Tibial nerve (tissue), 4 donors: ENCODE measurements at places on chromosomes 2 and 18. TPM values are rescaled to one million over a fixed set of nuclear protein-coding genes. Genes with fewer than 3 reads are reported as not detected.

The CERKL gene
- total RNA-seq: not detected

The SH2D6 gene
- not detected for total RNA-seq

The CCDC148 gene
- 0.30 TPM for total RNA-seq

The LHCGR gene
- total RNA-seq: 10.5 TPM

The PSMD1 gene
- total RNA-seq: 63.3 TPM

DNA sequence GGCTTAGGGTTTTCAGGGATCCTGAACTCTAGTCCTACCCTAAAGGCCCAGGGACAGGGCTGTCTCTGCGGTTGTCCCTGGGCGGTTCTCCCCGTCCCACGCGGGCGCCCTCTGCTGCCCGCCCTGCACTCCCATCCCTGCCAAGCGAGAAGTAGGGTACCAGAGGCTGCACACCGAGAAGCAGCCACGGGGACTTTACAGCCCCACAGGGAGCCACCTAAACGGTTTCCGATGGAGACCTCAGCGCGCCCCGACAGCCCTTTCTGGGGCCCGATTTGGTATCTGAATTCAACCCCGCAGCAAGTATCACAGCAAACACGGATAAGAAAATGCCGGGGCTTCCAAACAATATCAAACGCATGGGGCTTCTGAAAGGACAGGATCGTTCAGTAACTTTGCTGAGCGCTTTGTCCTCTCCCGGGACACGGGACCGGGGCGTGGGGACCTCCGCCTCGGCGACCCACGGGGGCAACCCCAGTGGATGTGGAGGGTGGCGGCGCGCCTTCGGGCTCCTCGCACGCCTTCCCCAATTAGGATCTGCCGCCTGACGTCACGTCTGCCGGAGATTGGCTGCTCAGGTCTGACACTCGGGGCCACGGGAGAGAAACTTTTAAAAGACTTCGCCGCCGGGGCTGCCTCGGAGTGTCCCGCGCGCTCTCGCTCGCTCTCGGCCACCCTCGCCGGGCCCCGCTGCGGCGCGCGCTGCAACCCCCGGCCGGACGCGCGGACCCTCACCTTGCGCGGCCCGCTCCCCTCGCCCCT lies at the start of gene LTBP1:
TSS of gene LTBP1 (plus strand) at position 640 of the 762 bp plus-strand sequence. CDS start 372 bp downstream, outside the sequence.
- DNase-seq: peak; percentile 35
- H3K4me3 ChIP-seq: peak within 1 kb of the TSS; percentile 60
- H3K27me3 ChIP-seq: no peaks in the 10 kb centered on the region
- H3K27ac ChIP-seq: peak within 1 kb of the TSS; percentile 71

GRCh38 chr2:190791347-190791975 lies 89.2 kb upstream of the GLS start:
- peak; percentile 28 for DNase-seq
- H3K4me3 ChIP-seq: no peak overlapping the region
- no peaks in the 10 kb centered on the region for H3K4me1 ChIP-seq
- H3K36me3 ChIP-seq: no peaks in the 10 kb centered on the region
- H3K27ac ChIP-seq: peak overlapping the region; percentile 39

DNA sequence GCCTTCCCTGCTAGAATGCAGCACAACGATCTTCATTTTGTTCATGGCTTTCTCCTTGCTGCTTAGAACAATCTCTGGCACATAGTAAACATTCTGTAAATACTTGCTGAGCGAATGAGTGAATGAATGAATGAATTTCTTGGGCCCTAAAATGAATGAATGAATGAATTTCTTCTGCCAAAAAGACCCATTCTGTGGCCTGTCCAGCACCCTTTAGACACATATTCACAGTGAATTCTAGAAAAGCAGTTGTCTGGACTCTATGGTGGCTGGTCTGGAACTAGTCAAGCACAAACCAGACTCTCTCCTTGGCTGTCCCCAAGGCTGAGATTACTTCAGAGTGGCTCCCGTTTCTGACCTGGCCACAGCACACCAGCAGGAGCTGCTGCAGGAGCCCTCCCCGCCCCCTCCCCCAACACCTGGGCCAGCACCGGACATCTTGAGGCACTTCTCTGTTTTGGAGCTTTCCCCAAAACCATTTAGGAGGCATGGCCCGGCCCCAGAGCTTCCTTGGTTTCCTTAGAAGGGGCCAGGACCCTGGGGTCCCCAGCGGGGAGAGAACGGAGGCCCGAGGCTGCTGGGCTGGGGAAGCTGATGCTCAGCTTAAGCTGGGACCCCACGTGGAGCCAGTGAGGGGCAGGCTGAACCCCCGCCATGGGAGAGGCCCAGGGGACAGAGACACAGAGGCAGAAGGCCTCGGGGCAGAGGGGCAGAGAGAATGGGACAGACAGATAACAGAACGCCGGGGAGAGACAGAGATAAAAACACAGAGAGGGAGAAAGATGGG lies 159.0 kb downstream of the ZFP36L2 start:
- H3K27ac ChIP-seq: peak overlapping the region; percentile 63
- H3K27me3 ChIP-seq: no peaks in the 10 kb centered on the region
- peaks cover 42% of the 10 kb centered on the region for H3K4me1 ChIP-seq
- H3K36me3 ChIP-seq: no peaks in the 10 kb centered on the region
- H3K4me3 ChIP-seq: no peak overlapping the region
- DNase-seq: no peak

DNA sequence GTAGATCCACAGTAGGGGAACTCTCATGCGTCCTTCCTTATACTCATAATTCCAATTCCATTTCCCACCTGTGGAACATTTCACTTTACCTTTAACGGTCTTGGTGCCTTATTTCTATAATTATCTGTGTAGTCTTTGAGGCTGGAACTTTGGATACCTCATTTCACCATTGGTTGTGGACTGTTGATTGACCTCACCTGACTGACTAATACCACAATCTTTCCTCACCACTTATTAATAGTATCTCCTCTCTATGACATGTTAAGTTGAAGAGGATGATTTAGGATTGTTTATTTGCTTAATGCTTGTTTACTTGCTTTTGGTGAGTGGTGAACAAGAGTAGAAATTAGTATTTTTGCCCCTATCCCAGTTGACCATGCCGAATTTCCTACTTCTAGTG lies 50.0 kb downstream of the R3HDM1 start:
- no peak for DNase-seq
- no peaks in the 10 kb centered on the region for H3K36me3 ChIP-seq
- H3K27ac ChIP-seq: no peak overlapping the region
- no peak overlapping the region for H3K4me3 ChIP-seq

DNA sequence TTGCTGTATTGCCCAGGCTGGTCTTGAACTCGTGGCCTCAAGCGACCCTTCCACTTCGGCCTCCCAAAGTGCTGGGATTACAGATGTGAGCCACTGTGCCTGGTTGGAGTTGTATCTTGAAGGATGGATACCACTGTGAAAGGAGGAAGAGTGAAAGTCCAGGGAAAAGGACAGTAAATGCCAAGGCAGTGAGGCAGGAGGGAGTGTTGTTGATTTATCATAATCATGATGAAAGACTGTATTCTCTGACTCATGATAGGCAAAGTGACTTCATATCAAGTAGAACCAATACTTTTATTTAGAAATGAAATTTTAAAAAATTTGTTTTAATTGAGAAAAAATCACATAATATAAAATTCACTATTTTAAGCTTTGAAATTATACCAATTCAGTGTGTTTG lies 162.3 kb downstream of the ARHGAP28 start:
- H3K4me3 ChIP-seq: no peak overlapping the region
- no peaks in the 10 kb centered on the region for H3K27me3 ChIP-seq
- no peak overlapping the region for H3K27ac ChIP-seq
- H3K36me3 ChIP-seq: no peaks in the 10 kb centered on the region
- no peaks in the 10 kb centered on the region for H3K4me1 ChIP-seq
- no peak for DNase-seq

GRCh38 chr2:239355724-239356123 lies 45.1 kb downstream of the HDAC4 start:
- H3K4me3 ChIP-seq: no peak overlapping the region
- H3K27ac ChIP-seq: no peak overlapping the region
- no peaks in the 10 kb centered on the region for H3K36me3 ChIP-seq
- no peaks in the 10 kb centered on the region for H3K4me1 ChIP-seq
- DNase-seq: no peak

- no peak for DNase-seq
- no peak overlapping the region for H3K27ac ChIP-seq
- H3K4me3 ChIP-seq: no peak overlapping the region
- H3K4me1 ChIP-seq: peaks cover 40% of the 10 kb centered on the region
- no peaks in the 10 kb centered on the region for H3K27me3 ChIP-seq
Observed at GRCh38 chr2:197708331-197708730, 3.2 kb downstream of the MARS2 start.

DNA sequence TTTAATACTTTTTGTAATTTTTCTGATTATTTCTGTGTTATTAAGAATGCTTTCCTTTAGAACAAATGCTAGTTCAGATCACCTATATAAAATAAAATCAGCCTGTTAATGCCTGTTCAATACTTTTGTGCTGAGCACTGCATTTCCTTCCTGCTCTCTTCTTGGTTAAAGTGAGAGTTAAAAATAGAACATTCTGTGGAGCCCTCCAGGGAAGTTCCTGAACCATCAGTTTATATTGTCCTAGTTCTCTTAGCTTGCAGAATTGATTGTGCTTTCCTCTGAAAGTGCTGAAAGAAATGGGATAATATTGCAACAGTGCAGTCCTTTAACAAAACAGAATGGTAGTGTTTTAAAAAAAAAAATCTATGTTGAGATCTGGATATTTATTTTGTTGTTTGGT lies 74.6 kb upstream of the UBXN4 start:
- no peaks in the 10 kb centered on the region for H3K27me3 ChIP-seq
- H3K4me1 ChIP-seq: no peaks in the 10 kb centered on the region
- no peak overlapping the region for H3K4me3 ChIP-seq
- DNase-seq: no peak
- no peaks in the 10 kb centered on the region for H3K36me3 ChIP-seq

DNA sequence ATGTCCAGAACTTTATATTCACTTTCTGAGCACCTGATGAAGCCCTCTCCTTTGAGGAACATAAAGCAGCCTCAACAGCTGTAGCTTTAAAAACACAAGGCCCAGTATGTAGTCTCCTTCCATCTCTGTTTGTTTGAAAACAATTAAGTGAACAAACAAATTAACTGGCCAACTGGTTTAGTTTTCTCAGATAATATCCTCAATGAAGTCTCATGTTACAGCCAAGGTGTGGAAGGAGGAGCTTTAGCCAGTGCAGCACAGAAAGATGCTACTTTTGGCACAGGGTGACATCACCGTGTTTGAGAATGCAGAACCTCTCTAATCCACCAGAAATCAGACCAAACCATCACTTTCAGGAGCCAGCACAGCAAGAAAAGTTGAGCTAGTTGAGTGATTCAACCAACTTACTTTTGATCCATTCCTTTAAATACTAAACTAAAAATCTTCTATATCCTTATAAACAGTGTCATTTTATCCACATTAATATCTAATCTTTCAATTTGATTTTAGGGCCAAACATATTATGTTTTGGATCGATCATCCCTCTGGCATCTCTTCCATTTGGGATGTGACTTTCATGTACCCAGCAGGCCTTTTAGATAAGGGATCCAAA lies 488.7 kb downstream of the ARHGAP15 start:
- H3K27me3 ChIP-seq: no peaks in the 10 kb centered on the region
- DNase-seq: no peak
- H3K4me3 ChIP-seq: no peak overlapping the region
- H3K27ac ChIP-seq: peak overlapping the region; percentile 83
